Activated CD4-positive, alpha-beta T cell treated with anti-CD3 and anti-CD28 coated beads, Interleukin-2, Interleukin-4, amounts not matched to agents 100 ng/mL and 50 ng/mL, durations not matched to agents 16 hours and 8 hours (primary cell): ENCODE measurements at places on chromosomes 2 and 18.

DNA sequence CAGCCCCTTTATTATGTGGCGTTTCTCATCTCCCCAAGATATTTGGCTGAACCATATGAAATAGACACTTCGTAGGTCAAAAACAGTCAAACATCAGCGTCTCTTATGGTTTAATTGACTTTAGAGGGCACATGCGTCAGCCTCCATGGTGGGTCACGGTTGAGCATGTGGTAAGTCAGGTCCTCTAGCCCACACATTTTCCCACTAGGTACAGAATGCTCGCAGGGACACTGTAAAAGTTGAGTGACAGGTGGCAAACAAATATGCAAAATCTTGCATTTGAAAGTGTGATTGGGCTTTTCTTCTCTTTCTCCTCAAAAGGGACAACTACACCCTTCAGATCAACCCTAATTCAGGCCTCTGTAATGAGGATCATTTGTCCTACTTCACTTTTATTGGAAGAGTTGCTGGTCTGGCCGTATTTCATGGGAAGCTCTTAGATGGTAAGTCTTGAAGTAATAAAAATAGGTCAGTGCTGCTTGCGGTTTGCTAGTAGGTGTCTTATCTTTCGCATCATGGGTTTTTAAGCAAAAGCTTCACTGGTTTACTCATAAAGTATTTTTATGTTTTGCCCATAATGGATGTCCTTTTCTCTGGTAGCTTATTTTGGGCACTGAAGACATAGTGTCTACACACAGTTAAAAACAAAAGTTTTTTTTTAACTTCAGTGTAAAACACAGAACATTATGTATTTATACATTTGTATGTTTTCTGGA, 261.3 kb downstream of the ALPK2 start:
- no peak for DNase-seq

DNA sequence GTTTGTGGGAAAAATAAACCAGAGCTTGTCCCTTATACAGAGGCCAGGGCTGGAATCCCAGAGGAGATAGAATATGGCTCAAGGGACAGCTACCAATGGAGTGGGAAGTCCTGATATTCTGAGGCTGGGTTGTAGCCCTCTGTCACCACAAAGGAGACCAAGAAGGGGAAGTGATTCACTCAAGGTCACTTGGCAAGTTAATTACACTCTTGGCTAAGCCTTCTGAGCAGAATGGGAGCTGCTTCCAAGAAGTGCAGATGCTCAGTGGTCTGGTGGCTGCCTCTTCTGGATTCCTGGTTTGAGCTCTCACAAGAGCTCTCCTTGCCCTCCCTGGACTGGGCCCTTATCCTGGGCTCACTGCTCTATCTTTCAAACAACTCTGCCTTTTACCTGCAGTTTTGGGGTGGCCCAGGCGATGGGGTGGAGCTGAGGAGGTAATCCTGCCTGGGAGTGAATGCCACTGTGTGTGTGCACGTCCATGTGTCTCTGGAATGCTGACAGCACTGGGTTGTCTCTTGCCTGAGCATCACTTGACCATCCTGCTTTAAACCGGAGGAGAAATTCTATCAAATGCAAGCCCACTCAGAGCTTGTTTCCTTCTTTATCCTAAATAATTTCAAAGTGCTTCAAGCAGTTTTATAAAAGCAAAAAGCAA, 168.2 kb downstream of the KCNS3 start:
- no peak for DNase-seq

DNA sequence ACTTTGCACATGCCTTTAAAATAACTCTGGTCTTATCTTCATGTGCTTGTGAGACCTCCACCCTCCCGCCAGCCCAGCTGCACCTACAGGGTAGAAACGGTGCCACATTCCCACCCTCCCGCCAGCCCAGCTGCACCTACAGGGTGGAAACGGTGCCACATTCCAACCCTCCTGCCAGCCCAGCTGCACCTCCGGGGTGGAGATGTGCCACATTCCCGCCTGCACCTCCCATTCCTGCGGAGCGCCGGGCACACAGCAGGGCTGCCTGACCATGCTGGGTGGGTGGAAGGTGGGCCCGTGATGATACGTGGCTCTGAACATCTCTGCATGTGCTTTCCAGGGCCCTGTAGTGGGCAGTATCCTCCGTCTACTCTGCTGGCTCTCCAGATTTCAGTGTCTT, 243.7 kb upstream of the PXDN start:
- DNase-seq, result no peak

DNA sequence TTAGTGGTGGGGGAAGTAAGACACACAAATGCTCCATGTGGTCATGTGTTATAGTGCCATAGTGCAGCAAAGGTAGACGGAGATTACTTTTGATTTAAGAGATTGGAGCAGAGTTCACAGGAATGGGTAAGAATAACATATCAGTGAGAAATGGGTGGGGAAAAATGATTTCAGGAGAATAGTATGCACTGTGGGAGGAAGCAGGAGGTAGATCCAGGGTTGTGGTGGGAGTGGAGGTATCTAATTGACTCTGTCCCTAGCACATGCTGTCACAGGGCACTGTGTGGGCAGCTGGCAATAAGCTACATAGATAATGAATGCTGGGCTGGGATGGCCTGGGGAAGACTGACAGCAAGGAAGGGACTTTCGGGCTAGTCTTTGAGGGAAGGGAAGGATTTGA, 65.3 kb downstream of the STAT1 start:
- DNase-seq, result no peak

GRCh38 chr18:7957297-7957696, 390.2 kb downstream of the PTPRM start:
- DNase-seq, result no peak

DNA sequence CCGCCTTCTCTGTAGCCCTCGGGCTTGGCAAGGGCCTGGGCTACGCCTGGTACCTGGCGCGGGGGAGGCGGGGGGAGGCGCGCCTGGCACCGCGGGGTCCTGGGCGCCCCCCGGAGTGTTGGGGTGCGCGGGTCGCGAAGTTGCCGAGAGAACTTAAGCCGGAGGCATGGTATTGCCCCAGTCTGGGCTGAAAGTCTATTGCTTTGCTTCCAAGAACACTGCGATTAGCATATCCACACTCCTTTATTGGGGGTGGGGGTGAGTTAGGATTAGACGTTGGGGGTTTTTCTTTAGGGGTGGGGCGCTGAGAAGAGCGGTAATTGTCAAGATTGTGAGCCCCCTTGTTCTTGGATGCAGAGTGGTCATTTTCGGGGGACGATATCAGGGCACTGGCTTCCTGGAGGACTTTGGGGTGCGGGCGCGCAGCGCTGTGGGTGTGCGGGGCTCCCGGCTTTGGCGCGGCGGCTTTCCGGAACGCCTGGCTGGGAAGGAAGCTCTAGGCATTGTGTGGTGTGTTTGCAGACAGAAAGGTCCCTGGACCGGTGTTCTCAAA, 798 bp downstream of the TANC1 start:
- no peak for DNase-seq

DNA sequence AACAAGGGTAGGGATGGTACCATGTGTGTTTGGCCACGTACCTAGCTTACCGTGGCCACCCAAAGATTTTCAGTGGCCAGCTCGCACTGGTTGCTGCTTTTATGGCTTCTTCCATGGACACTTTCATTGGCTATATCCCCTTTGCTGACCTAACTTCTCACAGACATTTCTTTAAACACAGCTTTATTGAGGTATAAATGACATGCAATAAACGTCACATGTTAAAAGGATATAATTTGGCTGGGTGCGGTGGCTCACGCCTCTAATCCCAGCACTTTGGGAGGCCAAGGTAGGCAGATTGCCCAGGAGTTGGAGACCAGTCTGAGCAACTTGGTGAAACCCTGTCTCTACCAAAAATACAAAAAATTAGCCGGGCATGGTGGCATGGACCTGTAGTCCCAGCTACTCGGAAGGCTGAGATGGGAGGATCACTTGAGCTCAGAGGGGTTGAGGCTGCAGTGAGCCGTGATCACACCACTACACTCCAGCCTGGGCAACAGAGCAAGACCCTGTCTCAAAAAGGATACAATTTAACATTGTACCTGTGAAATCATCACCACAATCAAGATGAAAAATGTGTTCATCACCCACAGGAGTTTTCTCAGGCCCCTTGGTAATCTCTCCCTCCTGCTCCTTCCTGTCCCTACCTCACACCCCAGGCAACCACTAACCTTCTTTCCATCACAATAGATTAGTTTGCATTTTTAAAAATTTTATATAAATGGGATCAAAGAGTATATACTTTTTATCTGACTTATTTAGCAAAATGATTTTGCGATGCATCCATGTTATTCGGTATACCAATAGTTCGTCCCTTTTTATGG, 127.8 kb upstream of the PPP1CB start:
- no peak for DNase-seq

DNA sequence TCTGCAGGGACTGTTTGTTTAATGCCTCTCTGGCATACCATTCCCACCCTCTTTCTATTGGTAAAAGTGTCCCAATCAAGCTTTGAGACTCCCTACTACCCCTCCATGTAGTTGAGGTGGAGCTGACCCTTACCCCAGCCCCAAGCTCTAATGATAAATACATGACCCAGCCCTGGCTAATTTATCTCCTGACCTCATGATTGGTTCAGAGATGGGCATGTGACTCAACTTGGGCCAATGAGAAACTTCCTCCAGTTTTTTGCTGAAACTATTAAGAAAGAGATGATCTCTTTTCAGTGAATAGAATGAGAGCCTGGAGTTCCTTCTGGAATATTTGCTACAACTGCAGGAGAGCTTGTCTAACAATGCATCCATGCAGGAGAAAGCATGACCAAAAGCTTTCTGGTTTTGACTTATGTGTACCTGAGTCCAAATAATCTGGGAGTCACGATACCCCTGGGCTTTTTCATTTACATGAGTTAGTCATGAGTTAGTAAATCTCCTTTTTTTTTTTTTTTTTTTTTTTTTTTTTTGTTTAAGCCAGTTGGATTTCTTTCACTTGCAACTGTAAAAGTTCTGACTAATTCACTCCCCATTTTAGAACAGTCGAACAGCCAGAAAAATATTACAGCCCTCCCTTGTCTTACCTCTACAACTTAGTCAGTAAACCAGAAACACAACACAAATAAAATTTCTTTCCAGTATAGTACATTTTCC, 66.5 kb upstream of the TLK1 start:
- no peak for DNase-seq

GRCh38 chr18:46278481-46279465, 174.6 kb downstream of the HAUS1 start:
- no peak for DNase-seq
